ENCODE measurements at places on chromosomes 5 and 9. TPM values are rescaled to one million over a fixed set of nuclear protein-coding genes. Genes with fewer than 3 reads are reported as not detected.

The HMGCS1 gene
- total RNA-seq, result 13.3 TPM

The CSF1R gene
- total RNA-seq, result 98.6 TPM

DNA sequence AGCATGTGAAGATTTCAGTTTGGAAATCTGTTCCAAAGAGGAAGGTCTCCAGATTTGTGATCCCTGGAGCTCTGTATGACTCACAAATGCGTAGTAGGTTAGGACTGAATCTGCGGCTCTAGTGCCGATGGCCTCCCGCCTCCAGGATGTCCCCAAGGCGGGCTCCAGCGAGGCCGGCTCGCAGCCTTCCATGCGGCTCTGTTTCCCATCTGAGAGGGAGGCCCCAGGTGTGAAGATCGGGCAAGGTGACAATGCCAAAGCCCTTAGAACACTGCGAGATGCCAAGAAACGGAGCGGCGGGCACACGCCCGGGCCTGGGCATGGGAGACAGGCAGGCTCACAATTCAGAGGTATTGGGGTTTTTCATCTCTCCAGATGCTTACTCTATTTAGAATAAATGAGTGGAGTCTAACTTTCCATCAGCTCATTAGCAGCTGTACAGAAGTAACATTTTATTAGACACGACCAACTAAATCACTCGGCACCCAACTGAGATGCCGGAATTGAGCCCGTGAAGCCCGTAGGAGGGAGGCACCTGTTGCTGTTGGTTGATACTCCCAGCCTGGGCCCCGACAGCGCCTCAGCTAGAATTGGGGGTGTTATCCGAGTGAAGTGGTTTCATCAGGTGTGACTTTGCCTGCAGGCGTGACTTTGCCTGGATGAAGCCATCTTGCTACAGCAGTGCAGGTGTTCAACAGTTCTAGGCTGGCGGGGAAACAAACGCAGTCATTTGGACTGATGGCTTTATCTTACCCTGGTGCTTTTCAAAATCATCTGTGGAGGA, 7.4 kb upstream of the MRPS2 start:
- no peak for DNase-seq

GRCh38 chr9:87619346-87619745, 106.6 kb upstream of the CTSL start:
- DNase-seq, result no peak

- no peak for DNase-seq
Measured at GRCh38 chr5:35608881-35609779, 8.5 kb upstream of the SPEF2 start.

DNA sequence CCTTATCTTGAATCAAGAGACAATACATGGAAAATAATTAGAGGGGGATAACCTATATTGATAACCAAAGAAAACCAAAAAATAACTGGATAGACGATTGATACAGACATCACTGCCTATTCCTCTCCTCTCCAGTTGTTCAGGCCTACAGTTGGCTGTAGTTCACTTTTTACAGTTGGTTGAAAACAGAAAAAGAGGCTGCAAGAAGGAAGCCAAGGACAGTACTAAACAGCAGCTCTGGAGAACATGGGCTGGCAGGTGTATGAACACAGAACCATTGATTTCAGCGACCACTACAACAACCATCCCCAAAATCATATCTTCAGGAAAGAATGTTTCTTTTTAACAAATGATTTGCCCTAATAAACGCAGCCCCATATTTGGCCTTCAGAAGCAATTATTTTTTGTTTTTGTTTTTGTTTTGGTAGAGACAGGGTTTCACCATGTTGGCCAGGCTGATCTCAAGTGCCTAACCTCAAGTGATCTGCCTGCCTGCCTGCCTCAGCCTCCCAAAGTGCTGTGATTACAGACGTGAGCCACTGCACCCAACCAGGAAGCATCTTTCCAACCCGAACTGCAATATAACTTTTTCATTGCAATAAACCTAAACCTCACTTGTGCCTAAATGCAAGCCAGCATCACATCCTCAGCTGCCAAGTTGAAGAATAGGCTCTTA, 64.3 kb downstream of the MLLT3 start:
- no peak for DNase-seq

DNA sequence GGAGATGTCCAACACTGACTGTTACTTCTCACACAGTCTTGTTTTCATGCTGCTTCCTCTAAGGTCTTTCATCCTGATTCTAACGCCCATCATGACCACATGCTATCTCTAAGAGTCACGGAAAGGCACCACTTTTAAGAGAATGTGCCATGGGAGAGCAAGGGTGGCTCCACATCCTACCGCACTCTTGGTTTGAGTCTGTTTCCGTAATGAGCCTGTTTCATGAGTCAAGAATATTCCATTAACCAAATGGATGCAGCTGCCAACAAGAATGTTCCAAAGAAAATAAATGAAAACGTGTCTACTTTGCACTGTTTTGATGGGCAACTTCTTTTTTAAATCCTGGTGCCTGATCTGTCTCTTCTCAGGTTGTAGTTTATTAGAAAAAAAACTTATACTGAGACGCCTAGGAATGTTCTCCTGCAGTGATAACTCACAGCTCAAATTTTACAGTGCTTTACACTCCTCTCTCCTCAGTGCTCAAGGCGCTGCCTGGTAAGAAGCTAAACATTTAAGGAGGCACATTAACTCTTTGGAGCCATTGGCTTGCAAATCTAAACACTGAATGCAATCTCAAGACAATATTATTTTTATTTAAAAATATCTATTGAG, 124.3 kb downstream of the FGF1 start:
- DNase-seq, result no peak

GRCh38 chr9:34493972-34494535, 28.7 kb downstream of the ENHO start:
- DNase-seq, result no peak

DNA sequence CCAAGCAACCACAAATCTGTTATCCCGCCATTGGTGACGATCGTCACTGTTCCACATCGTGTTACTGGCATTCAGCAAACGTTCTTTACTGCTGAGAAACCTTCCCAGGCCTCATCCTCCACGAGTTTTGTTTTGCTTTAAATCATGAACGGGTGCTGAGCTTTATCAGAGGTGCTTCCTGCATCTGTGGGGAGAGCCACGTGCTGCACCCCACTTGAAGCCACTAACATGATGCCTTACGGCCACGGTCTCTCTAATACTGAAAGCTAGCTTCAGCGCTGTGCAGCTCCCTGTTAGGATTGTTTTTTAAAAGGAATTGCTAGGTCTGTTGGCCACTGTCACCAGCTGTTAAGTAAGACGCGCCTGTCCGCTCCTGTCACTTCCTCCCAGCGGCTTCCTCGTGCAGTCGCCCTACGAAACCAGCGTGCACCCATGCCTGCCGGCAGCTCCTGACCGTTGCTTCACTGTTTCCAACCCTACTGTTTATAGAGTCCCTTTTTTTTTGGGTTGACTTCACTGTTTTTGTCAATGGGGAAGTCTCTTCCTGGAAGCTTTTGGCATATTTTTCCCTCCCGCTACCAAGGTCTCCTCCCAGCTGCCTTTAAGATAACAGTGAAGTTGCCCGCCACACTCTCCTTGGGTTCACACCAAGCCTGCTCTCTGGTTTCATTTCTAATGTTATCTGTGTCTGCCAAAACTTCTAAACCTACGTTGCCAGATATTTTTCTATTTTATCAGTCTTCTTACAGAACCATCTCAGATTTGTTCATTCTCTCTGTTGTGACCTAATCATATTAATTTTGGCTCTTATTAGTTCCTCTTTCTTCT, 20.3 kb downstream of the LPCAT1 start:
- DNase-seq, result no peak

- DNase-seq, result no peak
Measured at GRCh38 chr9:36134761-36135505, 1.6 kb upstream of the GLIPR2 start.

All from thoracic aorta (tissue), 2 donors.